NCI-H446 treated with DMSO at 0.1 percent for 48 hours (cell line): ENCODE measurements at places on chromosomes 5 and 9.

DNA sequence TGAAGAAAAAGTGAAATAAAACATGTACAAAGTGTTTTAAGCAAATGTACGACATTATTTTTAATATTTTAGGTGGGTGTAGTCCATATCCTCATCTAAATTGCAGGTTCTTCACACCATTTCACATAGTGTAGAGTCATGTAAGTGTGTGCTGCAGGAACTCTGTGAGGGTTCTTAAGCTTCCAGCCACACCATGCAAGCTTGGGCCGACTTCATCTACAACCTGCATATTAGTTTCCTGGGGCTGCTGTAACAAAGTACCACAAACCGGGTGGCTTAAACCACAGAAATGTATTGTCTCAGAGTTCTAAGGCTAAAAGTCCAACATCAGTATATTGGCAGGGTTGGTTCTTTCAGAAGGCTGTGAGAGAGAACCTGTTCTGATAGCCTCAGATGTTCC is 10.2 kb downstream of the PAM start:
- DNase-seq, result no peak

DNA sequence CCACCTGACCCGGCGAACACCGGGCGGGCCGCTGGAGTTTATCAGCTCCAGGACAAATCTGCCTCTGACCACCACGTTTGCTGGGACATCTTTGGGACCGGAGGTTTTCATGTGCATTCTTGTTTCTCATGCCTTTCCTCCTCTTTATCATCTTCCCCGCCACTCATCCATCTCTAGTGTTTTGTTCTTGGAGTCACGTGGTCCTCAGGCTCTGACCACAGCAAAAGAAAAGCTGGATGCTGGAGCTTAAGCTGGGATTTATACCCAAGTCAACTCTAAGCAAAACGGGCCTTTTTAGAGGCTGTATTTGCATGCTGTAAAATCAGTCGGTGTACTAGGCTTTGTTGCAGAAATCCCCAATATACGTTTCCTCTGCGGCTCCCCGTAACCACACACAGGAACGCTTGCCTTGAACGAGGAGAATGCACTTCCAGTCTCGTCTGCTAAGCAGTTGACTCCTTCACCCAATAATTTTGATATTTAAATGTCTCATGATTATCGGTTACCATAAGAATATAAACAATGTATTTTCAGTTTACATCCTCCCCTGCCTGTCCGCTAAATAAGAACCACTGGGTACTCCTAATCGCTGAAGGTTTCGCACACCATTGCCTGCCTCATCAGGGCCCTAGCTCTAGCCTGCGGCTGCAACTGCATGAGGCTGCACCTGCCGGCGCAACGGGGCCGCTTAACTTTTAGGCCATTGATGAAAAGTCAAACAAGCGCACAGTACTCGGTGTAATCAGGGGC is 560 bp upstream of the NDUFS6 start:
- DNase-seq, result peak; percentile 26

DNA sequence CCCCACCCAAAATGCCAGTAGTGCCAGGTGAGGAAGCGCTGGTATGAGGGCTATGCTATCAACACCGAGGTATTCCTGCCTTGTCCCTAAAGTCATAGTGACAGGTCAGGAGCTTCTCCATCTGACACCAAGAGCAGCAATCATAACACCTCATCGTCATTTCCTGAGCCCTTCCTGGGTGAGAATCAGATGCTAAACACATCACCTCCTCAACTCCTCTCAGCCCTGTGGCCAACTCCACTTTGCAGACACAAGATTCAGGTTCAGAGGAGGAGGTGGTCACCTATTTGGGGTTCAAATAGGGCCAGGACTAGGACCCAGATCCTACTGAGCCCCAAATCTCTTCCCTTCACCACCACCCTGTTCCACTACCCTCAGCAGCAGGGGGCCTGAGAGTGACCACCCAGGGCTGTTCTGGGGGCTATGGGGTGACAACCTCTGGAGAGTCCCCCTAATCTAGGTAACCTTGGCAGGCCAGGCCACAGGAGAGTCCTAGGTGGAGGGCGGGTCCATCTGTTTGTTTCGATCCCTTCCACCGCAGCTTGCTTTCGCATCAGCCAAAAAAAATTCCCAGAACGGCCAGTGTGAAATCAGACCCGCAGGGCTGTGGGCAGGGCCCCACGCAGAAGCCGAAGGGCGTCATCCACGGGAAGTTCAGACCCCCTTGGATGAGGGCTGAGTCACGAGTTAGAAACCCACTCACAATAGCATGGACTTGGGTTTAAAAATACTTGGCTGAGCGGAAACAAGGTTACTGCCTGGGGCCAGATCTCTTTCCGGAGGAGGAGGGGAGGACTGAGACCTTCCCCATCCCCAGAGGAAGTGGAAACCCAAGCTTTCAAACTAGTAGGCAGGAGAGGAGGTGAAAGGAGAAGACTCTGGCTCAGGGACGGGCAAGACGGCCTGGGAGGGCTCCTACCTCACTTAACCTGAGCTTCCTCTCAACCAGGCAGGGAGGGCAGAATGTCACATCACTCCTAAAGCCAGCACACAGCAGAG is 8.7 kb downstream of the STK10 start:
- DNase-seq, result no peak

GRCh38 chr9:72596451-72597180 is 75.2 kb downstream of the TMC1 start:
- no peak for DNase-seq

- no peak for DNase-seq
Observed at GRCh38 chr5:132746954-132747615, at the start of gene CCNI2. CCNI2 (plus strand) TSS chr5:132747426; CDS start chr5:132747496, 70 bp downstream.

- no peak for DNase-seq
Observed at GRCh38 chr9:80836013-80836412, 853.3 kb downstream of the TLE1 start.

- no peak for DNase-seq
Observed at GRCh38 chr9:137820161-137820855, 57.3 kb upstream of the CACNA1B start.

GRCh38 chr9:128249558-128249907 is 26.3 kb downstream of the GOLGA2 start:
- DNase-seq, result no peak

DNA sequence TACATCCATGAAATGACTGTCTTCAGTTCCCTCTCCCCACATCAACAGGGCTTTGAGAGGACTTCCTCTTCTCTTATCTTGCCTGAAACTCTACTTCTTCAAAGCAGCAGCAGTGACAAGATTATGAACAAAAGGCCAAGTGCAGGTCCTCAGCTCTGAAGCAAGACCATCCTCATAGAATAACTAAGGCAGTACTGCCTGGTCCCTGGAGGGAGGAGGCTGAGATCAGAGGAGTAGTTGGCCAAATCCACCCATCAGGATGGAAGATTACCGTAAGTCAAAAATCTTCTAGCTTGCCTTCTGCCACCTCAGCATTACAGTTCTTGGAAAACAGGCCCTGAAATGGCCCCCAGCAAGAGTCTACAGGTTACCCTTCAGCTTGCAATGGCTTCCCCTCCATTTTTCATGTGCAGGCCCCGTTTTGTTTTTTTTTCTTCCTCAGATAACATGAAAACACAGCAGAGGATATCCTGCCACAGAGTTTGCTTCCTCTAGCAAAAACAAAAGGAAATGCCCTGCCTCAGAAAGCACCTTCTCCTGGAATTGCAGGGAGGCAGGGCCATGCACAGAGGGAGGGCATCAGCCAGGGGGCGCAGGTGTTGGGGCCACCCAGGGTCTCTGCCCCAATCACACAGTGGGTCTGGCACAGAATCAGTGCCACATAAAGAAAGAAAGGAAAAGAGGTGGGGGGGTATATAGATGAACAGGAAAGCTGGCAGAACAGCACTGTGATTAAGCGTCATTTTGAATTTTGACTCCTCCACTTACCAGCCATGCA is 40.0 kb downstream of the KLHL3 start:
- no peak for DNase-seq

DNA sequence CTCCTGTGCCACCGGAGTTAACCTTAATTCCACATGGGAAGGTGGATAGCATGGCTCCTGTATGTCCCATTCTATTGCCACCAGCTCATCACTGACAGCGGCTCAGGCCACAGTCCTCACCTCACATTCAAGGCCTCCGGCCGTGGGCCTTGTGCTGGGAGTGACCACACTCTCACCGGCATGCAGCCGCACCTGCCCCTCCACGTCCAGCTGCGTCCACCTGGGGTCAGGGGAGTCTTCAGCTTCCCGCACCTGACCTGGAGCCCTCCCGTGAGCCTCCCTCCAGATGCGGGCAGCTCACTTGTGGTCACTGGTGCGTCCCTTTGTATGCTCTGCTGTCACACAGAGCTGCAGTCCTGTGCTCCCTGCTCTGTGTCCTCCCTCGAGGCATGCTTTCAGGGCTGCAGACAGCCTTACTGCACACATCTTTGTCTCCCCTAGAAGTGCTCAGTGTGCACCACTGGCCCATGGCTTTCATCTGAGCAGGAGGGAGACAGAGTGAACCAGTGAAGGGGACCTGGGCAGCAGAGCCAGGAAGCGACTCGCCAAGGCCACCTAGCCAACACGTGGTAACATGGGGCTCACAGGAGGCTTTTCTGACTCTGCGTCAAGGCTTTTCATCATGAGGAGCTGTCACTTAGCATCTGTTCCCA is 210.1 kb downstream of the ERCC6L2 start:
- DNase-seq, result no peak

DNA sequence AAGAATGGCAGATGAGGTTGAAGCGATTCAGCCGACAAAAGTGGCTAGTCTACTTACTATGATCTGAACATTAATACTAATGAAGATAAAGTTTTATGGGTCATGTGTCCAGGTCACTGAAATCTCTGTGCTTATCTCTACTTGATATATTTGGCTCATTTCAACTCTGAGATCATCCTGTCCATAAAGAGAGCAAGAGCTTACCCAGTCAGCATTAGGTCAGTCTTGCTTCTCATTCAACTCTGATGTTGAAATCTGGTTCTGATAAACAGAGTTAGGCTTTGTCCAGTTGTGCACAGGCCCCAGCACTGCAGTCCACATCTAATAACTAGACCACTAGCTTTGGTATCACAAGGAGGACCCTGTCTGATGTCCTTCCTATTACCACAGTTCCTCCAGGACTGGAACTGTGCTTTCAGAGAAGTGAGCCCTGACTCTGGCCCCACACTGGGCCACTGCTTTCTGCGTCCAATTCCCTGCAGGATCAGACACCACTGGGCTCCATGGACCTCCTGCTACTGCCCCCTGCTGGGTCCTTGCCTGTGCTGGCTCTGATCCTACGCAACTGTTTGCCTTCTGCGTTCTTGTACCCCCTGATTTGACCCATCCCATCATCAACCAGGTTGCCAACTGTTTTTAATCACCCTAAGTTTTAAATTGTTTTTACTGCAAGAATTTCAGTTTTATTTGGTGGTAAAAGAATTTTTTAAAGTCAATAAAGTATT is 23.7 kb upstream of the FAM120A start:
- DNase-seq, result no peak

DNA sequence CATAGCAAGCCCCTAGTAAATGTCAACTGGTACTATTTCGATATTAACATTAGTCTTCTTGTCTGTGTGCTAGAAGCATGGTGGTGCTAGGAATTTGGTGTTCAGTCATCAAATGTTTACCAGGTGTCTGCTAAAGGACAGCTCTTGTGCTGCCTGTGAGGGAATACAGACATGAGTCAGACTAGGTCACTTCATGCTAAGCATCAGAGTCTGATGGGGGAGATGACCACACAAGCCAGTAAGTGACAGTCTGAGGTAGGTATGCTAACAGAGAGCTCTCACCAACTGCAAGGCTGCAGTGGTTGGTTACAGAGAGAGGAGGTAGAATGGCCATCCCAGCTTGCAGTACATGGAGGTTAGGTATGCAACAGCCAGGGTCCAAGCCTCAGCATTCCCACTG is 320.9 kb downstream of the CDK5RAP2 start:
- no peak for DNase-seq

DNA sequence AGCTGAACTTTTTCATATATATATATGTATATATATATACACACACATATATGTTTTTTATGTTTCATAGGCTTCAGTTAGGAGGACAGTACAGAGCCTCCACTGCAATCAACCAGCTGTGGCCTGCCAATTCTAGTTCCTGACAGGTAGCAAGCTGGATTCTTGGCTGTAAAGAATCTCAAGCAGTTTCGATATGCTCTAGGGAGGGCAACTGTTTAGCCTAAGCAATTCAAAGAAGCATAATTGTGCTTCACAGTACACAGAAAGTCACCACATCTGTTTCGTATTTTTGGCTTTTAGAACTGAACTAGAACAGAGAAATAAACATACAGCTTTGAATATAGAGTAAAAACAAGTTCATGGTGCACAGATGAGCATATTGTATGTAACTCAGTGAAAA is 152.4 kb upstream of the ARRDC3 start:
- DNase-seq, result no peak

GRCh38 chr9:110284211-110284844 is 28.0 kb upstream of the TXN start:
- no peak for DNase-seq

- DNase-seq, result no peak
Observed at GRCh38 chr5:143379606-143380005, 23.9 kb downstream of the NR3C1 start.

DNA sequence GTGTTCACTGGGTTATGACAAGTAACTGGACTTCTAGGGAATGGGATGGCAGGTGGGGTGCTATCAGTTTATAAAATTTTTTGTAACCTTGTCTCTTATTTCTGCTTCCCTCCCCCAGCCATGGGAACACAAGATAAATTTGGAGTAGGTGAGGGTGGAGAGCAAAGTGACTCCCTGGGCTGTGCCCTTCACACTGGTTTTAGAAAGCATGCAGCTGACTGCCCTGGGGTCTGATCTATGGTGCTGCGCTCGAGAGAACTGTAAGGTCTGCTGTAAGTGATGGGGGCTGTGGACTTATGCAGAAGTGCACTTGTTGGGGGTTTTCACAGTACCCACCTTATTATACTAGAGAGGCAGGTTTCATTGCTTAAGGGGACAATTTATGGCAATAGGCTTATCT is 247.7 kb upstream of the DMRT1 start:
- no peak for DNase-seq

GRCh38 chr9:6598249-6598725 is 47.2 kb downstream of the GLDC start:
- no peak for DNase-seq

GRCh38 chr9:68949271-68950000 is 64.5 kb downstream of the PRKACG start:
- no peak for DNase-seq

DNA sequence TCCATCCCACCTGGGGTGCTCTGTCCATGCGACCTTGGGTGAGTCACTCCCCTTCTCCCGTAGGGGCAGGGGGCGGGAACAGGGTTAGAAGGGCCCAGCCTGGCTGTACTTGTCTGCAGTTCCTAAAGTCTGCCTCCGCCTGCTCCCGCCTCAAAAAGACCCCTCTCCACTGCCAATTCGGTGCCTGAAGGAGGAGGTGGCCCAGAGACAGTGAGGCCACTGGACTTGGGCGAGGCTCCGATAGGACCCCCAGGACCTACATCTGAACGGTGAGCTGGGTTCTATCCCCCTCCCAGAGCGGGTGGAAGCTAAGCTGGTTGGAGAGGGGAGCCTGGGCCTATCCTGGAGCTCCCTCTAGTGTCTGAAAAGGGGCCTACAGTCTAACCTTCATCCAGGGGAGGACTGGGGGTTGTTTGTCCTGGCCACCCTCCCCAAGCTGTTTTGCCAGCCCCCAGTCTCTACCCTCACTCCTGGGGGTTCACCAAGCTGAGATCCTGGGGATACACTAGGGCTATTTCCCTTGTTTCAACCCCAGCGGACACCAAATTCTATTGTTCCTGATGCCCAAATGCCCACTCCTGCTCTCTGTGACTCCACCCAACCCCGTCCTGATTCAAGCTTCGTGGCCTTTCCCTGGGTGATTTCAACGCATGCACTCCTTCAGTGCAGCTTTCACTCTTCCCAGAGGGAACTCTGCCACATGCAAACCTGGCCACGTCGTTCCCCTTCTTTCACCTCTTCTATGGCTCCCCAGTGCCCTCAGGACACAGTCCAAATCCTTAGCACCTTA is 6.1 kb upstream of the CRB2 start:
- DNase-seq, result no peak

GRCh38 chr5:32625106-32625505 is 39.7 kb downstream of the SUB1 start:
- no peak for DNase-seq
